ENCODE measurements at places on chromosomes 4 and X. TPM values are rescaled to one million over a fixed set of nuclear protein-coding genes. Genes with fewer than 3 reads are reported as not detected.
A peak's percentile ranks its signal among the peaks of the same experiment; 100 is the strongest.

Gene HSD17B13
- not detected for polyA plus RNA-seq

GRCh38 chr4:8597319-8597718 is 4.8 kb downstream of the CPZ start:
- H3K36me3 ChIP-seq: no peaks in the 10 kb centered on the region
- H3K27ac ChIP-seq: no peak overlapping the region
- no peaks in the 10 kb centered on the region for H3K4me1 ChIP-seq

GRCh38 chr4:123589301-123589700 is 192.7 kb downstream of the SPRY1 start:
- H3K27me3 ChIP-seq: no peaks in the 10 kb centered on the region
- H3K36me3 ChIP-seq: no peaks in the 10 kb centered on the region
- no peak for DNase-seq
- H3K27ac ChIP-seq: peak overlapping the region; percentile 72
- no peak overlapping the region for H3K4me3 ChIP-seq

DNA sequence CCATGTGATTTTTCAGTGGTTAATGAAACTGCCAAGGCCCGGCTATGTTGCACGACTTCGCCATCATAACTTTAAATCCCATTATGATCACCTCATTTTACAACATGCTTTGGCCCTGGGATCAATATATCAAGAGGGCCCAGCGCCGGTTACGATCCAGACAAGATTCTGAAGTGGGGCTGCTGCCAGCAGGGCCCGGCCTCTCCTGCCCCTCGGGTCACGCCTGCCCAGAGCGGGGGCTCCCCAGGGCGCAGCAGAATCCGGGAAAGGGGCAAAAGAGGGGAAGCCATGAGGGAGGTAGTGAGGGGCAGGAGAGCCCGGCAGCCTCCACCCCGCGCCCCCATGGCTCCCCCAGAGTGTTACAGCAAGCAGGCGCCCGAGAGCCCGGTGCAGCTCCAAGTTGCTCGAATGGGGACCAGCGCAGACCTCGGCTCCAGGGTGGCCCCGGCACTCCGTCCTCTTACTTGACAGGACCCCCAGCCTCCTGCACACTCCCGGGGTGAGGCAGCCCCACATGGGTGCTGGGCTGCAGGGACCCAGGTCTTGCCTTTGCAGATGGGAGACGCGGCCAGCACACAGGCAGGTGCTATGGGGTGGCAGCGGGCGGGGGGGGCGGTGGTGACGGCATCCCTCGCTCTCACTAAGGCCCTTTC is 129.8 kb upstream of the NKX1-1 start:
- H3K4me1 ChIP-seq: no peaks in the 10 kb centered on the region
- H3K36me3 ChIP-seq: no peaks in the 10 kb centered on the region
- H3K27me3 ChIP-seq: peaks cover 27% of the 10 kb centered on the region
- no peak overlapping the region for H3K27ac ChIP-seq
- no peak overlapping the region for H3K4me3 ChIP-seq

DNA sequence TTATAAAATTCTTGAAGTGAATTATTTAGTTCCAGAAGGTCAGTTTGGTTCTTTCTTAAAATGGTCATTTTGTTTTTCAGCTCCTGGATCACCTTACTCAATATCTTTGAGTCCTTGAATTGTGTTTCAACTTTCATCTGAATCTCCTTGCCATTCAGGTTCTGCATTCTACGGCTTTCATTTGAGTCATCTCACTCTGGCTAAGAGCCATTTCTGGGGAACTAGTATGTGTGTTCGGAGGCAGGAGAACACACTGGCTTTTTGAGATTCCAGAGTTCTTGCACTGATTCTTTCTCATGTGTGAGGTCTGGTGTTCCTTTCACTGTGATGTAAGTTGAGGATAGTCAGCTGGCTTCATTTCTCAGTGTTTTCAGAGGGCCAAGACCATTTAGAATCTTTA is 708.4 kb upstream of the FRG1 start:
- H3K27ac ChIP-seq: no peak overlapping the region
- no peak overlapping the region for H3K4me3 ChIP-seq
- DNase-seq: no peak
- no peaks in the 10 kb centered on the region for H3K36me3 ChIP-seq
- H3K27me3 ChIP-seq: no peaks in the 10 kb centered on the region
